ENCODE measurements at places on chromosomes 6 and 20. TPM values are rescaled to one million over a fixed set of nuclear protein-coding genes. Genes with fewer than 3 reads are reported as not detected.

Gene POU5F1
- total RNA-seq = under 0.01 TPM

Gene BFSP1
- total RNA-seq = 2.3 TPM

Gene SLC16A10
- not detected for total RNA-seq

Gene SPATS1
- total RNA-seq = under 0.01 TPM

Gene LRRN4
- total RNA-seq = not detected

GRCh38 chr6:63634630-63635029, 972 bp upstream of the PHF3 start:
- DNase-seq = no peak

GRCh38 chr20:59463541-59463940, 140.8 kb upstream of the PHACTR3 start:
- DNase-seq = no peak

DNA sequence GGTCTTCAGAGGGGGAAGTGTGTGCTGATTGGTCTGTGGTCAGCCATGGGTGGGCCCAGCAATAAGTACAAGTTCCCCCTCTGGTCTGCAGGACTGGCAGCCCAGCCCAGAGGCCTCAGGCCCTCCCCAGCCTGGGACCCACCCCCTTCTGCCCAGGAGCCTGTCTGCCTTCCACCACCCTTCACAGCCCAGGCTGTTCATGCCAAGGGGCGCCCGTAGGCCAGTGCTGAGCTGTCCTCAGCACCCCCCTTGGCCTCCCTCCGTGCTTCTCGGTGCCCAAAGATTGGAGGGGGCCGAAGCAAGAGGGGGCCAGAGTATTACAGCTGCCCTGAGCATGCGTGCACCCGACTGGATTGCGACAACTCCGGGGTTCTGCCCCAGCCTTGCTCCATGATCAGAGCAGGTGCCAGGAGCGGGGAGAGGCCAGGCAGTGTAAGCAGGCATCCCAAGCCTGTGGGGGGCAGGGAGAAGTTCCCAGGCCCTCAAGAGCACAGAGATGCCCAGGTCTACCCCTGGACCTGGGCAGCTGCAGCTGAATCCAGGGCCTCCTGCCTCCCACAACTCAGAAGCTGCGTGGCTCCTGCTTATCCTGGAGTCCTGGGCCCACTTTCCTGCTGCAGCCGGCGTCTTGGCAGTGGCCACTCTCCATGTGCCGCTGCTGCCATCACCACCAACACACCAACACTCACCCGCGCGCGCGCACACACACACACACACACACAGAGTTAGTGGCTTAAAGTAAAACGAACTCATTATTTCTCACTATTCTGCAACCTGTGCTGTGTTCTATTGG, 33.3 kb downstream of the CST9L start:
- no peak for DNase-seq

DNA sequence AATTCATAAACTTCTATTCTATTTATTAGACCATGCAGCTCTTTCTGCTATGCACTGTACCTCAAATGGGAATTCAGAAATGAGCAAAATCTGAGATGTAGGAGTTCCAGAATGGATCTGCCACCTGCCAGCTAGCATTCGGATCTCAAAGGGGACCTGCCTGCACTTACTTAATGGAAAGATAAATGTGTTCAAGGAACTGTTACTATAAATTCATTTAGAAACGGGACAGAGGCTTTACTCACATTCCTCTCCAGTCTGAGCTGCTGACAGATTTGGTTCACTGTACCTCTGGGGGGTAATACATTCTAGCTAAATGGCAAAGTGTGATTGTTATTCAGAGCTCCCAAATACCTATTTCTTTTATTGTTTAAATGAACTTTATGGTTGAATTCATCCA, 384.1 kb downstream of the GRIK2 start:
- no peak for DNase-seq

- no peak for DNase-seq
Observed at GRCh38 chr6:118761645-118762044, 110.3 kb upstream of the CEP85L start.

DNA sequence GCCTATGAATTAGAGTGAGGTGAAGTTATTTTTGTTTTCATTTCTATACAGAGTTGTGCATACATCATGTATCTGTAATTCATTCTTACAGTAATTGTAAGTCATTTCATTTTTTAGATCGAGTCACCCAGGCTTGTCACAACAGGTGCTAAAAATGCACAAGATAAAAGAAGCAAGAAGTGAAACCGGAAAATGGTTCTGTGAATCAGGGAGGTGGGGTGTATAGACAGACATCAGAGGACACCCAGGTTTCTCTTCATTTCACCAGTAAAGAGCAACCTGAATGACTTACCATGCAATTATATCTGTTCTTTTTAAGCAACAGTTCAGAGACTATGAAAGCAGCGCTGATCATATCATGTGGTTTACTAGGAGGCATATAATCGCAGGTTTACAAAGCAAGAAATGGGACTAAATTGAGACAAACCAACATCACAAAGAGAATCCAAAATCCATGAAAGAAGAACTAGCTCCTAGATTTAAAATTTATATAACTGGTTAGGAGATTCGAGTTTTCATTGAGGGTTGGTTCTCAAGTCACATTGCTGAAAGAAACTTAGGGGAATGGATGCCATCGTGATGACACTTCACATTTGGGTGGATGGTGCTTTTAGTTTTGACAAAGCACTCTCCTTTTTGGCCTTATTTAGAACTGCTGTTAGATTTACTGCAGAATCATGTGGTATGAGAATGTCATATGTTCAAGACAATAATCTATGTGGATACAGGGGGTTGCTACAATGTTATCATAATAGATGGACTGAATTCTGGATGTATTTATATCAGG, 27.9 kb upstream of the TBC1D7 start:
- DNase-seq = no peak

- no peak for DNase-seq
Observed at GRCh38 chr6:16305246-16305725, 66.9 kb downstream of the GMPR start.

- no peak for DNase-seq
Observed at GRCh38 chr20:1041845-1042390, 39.8 kb upstream of the RSPO4 start.

GRCh38 chr20:15296422-15296821, 959.0 kb upstream of the FLRT3 start:
- DNase-seq = no peak

DNA sequence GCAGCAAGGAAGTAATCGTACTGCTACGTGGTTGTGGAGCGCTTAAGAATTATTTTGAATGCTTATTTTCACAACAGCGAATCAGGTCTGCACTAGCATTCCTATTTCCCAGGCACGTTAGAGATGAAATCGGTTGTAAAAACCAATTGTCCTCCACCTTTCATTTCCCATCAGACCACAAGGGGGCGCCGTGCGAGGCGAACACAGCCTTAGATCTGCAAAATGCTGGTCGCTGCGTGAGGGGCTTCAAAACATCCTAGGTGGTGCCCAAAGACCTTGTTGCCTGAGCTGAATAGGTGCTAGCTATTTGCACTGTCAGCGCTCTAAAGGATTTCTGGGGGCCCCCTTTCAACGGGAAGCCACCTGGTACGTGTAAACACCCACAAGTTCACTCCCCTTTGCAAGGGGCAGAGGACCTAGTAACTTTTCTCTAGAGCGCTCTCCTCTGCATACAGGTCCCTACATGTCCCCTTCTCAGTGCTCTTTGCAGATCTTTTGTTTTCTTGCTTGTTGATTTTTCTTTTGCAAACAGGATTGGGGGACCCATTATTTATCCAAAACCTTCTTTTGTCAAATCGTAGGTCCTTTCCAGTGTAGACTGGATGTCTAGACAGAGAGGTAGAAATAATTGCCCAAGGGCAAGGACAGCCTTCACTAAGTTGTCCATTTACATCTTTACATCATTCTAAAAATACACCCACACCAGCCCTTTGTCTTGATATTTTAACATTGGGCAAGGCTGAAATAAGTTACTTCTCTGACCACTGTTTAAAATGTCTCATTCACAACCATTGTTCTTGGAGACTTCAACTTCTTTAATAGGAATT, 59.8 kb downstream of the NEDD9 start:
- DNase-seq = peak; percentile 28

DNA sequence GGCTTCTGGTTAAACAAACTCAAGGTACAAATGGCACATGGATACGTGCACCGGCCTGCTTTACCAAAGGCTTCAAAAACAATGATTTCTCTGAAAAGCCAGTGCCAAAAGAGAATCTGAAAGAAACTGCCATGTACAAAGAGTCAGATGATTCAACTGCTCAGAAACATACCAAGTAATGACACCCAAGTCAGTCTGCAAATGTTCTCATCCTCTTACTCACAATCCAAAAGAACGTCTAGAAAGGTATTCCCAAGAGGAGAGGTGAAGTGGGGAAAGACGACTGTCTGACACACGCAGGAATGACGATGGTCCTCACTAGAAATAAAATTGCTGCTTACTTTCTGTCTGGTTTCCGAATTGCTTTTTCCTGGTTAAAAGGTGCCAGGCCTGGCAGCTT, 52.9 kb downstream of the NFATC2 start:
- DNase-seq = no peak

GRCh38 chr6:141393405-141394124, 739.2 kb upstream of the GJE1 start:
- DNase-seq = no peak

DNA sequence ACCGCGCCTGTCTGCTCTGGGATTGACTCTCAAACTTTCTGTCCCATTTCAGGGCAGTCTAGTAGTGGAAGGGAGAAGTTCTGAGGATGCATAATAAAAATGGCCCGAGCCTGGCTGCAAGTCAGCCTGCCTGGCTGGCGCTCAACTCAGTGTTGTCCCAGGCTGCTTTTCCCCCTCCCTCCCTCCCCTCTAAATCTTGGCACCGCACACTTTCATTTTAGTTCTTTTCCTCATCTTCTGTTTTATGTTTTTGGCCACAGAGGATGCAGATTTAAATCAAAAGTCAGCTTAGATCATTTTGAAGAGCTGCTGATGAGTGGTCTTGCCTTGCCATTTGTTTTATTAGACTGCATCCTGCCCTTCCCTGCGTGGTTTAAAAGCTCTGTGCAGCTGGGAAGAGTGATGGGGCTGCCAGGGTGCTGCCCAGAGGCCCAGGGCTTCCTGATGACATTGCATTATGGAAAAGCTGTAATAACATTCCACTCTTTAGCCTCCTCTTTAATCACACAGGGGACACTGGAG, 6.5 kb upstream of the UQCC2 start:
- no peak for DNase-seq

DNA sequence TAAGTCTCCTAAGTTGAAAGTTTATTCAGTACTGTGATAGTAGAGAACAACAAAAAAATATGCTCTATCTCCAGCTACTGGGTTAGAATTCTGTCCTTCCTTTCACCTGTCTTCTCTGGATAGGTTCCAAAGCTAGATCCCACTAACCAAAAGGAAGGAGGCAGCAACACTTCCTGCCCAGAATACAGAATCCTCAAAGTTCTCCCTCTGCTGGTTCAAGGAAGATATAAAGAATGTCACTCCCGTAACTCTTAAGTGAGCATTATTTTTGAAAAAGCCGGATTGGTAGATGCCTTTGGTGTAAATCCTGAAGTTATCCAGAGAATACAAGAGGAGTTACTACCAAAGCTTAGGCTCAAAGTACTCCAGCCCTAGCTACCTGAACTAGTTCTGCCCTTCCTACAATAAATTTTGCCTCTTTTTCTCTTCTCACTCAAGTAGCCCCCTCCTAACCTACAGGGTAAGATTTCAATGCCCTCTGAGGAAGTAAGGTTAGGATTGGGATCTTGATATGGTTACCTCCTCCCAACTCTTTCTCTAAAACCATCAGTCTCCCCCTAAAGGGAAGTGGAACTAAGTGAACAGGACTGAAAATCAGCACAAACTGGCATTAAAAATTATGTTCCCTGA, 26.0 kb upstream of the CRIP3 start:
- peak; percentile 70 for DNase-seq

DNA sequence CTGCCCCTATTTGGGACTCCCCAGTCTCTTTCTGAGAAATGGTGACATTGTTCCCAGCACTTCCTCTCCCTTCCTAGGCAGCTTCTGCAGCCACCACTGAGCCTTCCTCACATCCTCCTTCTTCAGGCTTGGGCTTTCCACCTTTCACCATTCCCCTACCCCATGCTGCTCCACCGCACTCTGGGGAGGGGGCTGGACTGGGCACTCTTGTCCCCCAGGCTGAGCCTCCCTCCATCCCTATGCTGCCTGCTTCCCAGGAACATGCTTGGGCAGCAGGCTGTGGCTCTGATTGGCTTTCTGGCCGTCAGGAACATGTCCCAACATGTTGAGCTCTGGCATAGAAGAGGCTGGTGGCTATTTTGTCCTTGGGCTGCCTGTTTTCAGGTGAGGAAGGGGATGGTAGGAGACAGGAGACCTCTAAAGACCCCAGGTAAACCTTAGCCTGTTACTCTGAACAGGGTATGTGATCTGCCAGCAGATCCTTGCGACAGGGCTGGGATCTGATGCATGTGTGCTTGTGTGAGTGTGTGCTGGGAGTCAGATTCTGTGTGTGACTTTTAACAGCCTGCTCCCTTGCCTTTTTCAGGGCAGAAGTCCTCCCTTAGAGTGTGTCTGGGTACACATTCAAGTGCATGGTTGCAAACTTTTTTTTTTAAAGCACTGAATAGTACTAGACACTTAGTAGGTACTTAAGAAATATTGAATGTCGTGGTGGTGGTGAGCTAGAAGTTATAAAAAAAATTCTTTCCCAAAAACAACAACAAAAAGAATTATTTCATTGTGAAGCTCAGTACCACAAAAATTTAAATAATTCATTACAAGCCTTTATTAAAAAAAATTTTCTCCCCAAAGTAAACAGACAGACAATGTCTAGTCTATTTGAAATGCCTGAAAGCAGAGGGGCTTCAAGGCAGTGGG, 2.1 kb upstream of the CDKN1A start:
- peak; percentile 61 for DNase-seq

DNA sequence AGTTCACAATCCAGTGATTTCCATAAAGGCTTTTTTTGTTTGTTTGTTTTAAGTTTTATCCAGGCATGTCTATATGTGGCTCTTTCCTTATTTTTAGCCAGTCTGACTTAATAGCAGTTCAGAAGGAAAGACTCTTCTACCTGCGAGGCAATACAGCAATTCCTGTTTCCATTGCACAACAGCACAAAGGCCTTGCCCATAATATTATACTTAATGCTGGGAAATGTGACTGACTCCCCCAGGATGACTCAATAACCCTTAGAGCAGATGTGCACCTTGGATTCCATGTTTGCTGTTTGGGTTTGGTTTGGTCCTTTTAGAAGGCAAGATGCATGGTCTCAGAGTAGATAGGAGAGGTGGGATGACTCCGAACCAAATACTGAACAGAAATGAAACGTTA, 184.1 kb downstream of the MTFR2 start:
- peak; percentile 63 for DNase-seq

DNA sequence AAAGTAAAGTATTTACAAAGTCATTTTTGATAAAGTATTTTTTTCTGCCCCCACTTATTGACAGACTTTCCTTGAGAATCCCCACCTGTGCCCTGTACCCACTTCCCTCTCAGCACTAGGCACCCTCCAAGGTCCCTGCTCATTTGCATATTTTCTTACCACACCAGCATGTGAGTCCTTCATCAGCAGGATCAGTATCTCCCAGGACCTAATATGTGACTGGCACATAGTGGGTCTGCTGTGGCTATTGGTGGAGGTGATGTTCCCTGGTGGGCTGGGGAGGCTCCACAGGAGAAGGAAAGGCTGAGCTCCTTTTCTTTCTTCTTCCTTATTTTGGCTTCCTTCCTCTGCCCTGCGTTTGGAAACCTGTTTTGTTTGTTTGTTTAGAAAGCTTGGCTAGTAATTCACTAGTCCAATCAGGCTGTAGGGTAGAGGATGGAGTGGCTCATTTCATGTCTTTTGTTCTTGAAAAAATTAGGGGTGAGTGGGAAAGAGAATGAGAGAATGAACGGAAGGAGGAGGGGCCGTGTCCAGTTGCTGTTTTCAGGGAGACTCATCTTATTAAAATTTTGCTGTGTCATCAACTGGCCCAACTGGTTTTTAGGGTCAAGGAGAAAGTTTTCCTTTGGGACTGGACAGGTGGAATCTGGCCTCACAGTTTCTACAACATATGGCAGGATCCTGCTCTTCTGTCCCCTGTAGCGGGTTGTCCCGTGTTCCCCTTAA, 2.8 kb upstream of the RNF24 start:
- peak; percentile 50 for DNase-seq

All from fibroblast of lung (primary cell).